ENCODE measurements at places on chromosomes 5 and 9. TPM values are rescaled to one million over a fixed set of nuclear protein-coding genes. Genes with fewer than 3 reads are reported as not detected.
A peak's percentile ranks its signal among the peaks of the same experiment; 100 is the strongest.

WDR55 gene
- total RNA-seq = 45.1 TPM

GRCh38 chr9:134066526-134066912, 1.3 kb downstream of the BRD3 start:
- DNase-seq = peak; percentile 34

CDHR2 gene
- under 0.01 TPM for total RNA-seq

DNA sequence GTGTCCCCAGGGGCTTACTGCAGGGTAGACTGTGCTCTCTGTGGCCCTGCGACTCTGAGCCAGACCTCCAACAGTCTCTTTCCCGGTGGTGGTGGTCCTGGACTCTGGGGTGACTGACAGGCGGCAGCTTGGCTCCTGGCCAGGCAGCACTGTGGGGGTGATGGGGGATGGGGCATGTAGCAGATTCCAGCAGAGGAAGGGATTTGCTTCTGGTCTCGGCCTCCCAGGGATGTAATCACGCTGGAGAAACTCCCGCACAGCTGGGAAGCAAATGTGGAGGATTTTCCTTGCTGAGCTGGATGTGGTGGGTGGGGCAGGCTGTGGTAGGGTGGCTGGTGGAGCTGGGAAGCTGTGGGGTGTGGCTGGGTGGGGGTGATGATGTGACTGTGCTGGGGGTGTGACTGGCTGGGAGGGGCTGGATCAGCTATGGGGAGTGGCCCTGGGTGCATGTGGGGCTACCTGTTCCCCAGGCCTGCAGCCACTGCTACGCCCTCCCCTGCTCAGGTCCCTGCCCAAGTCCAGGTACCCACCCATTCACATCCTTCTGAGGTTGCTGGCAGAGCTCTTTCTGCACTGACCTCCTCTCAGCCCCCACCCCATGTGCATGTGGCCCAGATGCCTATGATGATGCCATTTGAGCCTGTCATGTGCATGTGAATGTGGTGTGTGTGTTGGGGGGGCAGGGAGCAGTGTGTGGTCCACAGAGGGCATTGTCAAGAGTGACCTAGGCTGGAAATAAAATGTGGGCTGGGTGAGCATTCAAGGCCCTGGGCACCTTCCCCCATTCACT, 3.8 kb downstream of the NDST1 start:
- peak; percentile 34 for DNase-seq

DNA sequence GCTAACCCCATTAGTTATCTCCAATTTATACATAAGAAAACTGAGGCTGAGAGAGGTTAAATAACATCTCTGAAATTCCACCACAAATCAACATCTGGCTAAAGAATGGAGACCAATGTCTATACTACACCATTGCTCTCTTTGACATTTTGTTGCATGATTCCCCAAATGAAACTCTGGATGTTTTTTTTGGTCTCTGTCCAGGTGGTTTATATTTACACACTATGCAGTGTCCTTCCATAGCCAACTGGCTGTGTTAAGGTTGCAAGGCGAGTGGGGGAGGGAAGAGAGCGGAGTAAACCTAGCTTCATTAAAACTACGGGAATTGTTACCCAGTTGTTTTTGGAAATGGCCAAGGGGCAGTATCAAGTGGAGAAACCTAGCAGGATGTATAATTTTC, 67.2 kb downstream of the KIF4B start:
- no peak for DNase-seq

SPINK7 gene
- total RNA-seq = not detected

- no peak for DNase-seq
Measured at GRCh38 chr5:85049020-85049419, 664.3 kb upstream of the EDIL3 start.

DNA sequence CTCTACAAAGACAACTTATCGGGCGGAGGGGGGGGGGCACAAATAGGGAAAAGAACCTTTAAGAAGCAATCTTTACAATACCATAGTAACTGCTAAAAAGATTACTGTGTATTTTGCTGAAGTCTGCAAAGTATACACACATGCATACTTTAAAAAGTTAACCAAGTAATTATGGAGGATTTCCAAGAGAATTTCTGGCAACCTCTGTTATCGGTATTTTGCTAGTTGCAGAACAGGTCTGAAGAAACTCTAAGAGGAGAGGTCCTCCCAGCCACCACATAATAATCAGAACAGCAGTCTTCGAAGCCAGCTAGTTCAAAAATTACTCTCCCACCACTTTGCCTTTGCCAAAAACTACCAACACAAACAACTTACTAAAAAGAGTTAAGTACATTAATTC, 56.1 kb downstream of the UBAP2 start:
- no peak for DNase-seq

DNA sequence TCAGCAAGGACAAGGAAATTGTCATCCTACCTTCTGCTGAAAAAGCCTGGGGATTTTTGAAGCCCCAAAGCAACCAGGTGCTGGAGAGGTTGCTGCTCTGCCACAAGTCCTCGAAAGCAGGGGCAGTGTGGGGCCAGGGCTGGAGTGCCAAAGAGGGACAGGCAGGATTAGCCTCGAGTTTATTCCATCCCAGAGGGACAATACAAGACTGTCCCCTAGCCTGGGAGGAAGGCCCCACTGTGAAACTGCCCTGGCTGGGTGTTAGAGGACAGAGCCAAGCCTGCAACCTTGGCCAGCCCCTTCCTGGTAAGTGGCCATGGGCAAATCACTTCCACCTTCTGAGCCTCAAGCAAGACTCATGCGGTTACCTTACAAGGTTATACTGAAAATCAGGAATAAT, 55.1 kb downstream of the WHRN start:
- DNase-seq = no peak

GRCh38 chr5:169251333-169252084, 49.4 kb downstream of the SLIT3 start:
- no peak for DNase-seq

- DNase-seq = peak; percentile 52
Measured at GRCh38 chr5:173923218-173924095, 35.3 kb downstream of the CPEB4 start.

DNA sequence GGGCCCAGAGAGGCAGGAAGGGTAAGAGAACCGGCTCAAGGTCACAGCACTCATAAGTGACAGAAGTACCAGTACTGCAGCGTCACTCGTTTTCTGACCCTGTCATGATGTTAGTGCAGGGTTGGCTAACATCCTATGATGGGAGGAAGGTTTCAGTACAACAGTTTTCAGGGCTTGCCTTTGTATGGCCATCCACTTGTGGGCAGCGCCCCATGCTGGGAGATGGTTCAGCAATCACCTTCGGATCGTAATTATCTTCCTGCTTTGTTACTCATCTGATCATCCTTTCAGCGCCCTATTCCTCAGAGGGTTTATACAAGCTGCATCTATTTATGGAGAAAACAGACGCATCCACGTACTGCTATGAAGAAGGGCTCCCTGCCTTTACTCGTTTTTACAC, 2.4 kb downstream of the MAP1B start:
- peak; percentile 30 for DNase-seq

GRCh38 chr5:89230178-89230577, 347.2 kb upstream of the MEF2C start:
- no peak for DNase-seq

LTC4S gene
- total RNA-seq = 0.85 TPM

GRCh38 chr5:909086-909485, 16.4 kb downstream of the TRIP13 start:
- DNase-seq = no peak

PCDHB12 gene
- total RNA-seq = 0.68 TPM

- no peak for DNase-seq
Measured at GRCh38 chr9:37184905-37185867, 64.8 kb downstream of the ZCCHC7 start.

- no peak for DNase-seq
Measured at GRCh38 chr5:164207646-164208045, 702.2 kb downstream of the MAT2B start.

DNA sequence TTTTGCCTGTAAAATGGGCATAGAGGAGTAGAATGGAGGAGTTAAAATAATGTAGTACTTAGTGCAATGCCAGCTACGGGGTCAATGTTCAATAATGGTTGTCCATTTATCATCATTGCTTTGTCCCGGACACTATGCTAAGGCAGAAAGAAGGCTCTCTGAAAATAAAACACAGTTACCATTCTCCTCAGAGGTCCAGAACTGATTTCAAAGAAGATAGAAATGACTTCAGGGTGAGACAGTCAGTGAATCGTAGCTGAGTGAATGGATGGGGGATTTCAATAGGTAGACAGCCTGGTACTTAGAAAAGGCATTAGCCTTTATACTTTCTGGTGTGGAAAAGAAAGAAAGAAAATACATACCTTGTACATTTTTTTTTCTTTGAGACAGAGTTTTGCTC, 1.2 kb upstream of the AK3 start:
- DNase-seq = no peak

DNA sequence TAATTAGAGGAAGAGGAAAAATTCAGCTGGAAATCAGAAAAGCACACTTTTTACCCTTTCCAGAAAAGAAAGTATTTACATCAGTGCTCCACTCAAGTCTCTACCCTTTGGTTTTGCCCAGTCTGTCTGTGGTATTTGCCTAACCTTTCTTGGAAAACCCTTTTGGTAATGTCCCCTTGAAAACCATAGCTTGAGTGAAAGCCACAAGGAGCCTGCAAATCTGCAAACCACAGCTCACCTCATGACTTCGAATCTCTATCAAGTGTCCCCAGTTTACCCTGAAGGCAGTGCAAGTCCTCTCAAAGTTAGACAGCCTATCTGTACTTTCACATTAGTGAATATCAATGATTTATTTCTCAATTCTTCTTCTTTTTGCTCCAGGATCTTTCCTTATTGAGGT, 162.1 kb upstream of the TSLP start:
- DNase-seq = no peak

DNA sequence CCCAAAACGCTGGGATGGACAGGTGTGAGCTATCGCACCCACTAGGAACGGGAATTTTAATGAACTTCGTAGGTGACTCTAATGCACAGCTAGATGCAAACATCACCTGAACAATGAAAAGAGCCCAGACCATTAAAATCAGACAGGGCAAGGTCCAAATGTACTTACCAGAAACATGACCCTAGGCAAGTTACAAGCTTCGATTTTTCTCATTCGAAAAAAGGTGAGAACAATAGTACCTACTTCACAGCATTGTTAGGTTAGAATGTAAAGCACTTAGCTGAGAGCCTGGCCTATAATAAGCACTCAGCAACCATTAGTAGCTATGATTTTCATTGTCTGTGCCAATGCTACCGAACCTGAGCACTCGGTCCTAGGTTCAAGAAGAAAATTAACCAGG, 5.8 kb upstream of the KLHL3 start:
- no peak for DNase-seq

BHMT gene
- total RNA-seq = not detected

GRCh38 chr5:111859031-111859430, 102.0 kb upstream of the NREP start:
- DNase-seq = no peak

DNA sequence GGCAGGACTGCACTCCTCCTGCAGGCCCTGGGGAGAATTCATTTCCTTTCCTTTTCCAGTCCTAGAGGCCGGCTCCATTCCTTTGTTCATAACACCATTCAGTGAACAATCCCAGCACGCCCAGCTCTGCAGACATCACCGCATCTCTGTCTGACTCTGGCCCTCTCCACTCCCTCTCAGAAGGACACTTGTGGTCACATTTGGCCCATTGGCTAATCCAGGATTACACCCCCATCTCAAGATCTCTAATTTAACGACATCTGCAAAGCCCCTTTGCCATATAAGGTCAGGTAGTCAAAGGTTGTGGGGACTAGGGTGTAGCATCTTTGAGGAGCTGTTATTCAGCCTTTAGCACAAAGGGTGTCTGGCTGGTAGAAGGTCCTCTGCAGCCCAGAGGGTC, 185.0 kb upstream of the DAP start:
- DNase-seq = no peak

NRARP gene
- total RNA-seq = 82.2 TPM

GRCh38 chr5:40578501-40579451, 100.9 kb upstream of the PTGER4 start:
- peak; percentile 56 for DNase-seq

ASS1 gene
- total RNA-seq = 9.5 TPM

- peak; percentile 69 for DNase-seq
Measured at GRCh38 chr5:141513627-141514329, 24.9 kb downstream of the PCDHGC5 start.

All from dermis blood vessel endothelial cell (primary cell).